ENCODE measurements at places on chromosomes 3 and 15.

- no peak for DNase-seq
These were observed 140.9 kb downstream of the ADAMTS9 start for GRCh38 chr3:64546856-64547255.

- no peak for DNase-seq
These were observed 1.7 kb downstream of the SCN11A start for GRCh38 chr3:39050029-39050428.

- no peak for DNase-seq
These were observed 54.3 kb upstream of the NEK10 start for GRCh38 chr3:27423463-27423862.

GRCh38 chr15:32923176-32923575, 205.4 kb downstream of the GREM1 start:
- no peak for DNase-seq

DNA sequence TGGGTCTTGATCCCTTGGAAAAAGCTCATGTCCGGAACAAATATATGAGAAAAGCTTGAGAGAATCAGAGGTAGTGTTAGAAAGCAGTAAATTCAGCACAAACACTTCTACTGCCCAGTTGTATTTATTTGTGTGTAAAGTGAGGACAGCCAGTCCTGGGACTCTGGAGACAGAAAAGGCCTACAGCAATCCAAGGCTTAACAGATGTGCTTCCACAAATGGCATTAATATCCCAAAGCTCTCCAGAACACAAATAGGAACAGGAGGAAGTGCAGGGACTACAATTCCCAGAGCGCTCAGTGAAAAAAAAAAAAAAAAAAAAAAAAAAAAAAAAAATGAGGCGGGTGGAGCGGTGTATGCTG, 390 bp upstream of the AP2M1 start:
- no peak for DNase-seq

- DNase-seq = no peak
These were observed 6.9 kb downstream of the HEXA start for GRCh38 chr15:72368899-72369298.

- DNase-seq = peak; percentile 76
These were observed 1.2 kb downstream of the KLF13 start for GRCh38 chr15:31327669-31328427.

- DNase-seq = no peak
These were observed 7.2 kb upstream of the FBLN2 start for GRCh38 chr3:13541691-13542090.

GRCh38 chr3:125394406-125394805, 19.3 kb upstream of the ZNF148 start:
- DNase-seq = no peak

GRCh38 chr3:79306934-79307570, 460.7 kb downstream of the ROBO1 start:
- no peak for DNase-seq

GRCh38 chr3:158127250-158128219, 17.6 kb downstream of the RSRC1 start:
- DNase-seq = no peak

DNA sequence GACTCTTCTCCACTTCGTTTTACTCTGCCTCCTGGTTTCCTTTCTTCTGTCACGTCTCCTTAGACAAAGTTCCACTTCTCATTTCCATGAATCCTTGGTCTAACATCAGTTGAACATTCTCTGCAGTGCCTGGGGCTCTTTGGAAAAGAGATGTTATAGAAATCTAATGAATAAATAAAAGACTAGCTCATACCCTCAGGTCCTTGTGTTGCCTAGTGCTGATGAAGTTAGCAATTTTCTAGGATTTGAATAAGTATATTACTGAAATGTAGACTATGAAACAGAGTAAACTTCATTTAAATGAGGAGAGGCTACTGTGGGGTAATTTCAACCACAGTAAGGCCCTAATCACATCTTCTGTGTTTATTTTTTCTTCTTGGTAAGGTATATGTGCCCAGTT, 146.9 kb upstream of the CADPS start:
- DNase-seq = no peak
